CD8-positive, alpha-beta memory T cell (primary cell): ENCODE measurements at places on chromosomes 11 and 22.

- no peaks in the 10 kb centered on the region for H3K4me1 ChIP-seq
- H3K27ac ChIP-seq = no peak overlapping the region
- H3K27me3 ChIP-seq = no peaks in the 10 kb centered on the region
- no peak overlapping the region for H3K4me3 ChIP-seq
- no peaks in the 10 kb centered on the region for H3K36me3 ChIP-seq
Measured at GRCh38 chr11:32905028-32905667, 12.5 kb downstream of the QSER1 start.

DNA sequence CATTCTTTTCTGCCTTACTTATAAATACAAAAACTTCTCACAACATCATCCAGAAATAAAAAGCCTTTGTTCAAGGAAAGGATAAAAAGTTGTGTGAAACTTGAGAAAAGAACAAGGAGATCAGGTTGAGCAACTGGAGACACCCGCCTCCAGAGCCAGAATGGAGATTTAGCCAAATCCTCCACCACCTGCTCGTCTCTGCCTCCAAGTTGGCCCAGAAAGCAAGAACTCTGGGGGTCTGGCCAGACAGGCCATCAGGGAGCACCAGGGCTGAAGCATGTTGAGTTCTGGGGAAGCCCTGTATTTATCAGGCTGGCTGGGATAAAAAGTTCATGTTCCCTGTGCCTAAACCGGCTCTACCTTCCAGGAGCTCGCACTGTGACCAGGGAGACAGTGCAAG, 14.9 kb downstream of the SMCO4 start:
- H3K27me3 ChIP-seq = no peaks in the 10 kb centered on the region
- no peak overlapping the region for H3K4me3 ChIP-seq
- H3K27ac ChIP-seq = no peak overlapping the region

- no peak overlapping the region for H3K4me3 ChIP-seq
- H3K27ac ChIP-seq = no peak overlapping the region
- no peaks in the 10 kb centered on the region for H3K27me3 ChIP-seq
- H3K4me1 ChIP-seq = no peaks in the 10 kb centered on the region
- no peaks in the 10 kb centered on the region for H3K36me3 ChIP-seq
Measured at GRCh38 chr11:70482529-70482917, 84.2 kb downstream of the CTTN start.

- no peaks in the 10 kb centered on the region for H3K27me3 ChIP-seq
- H3K4me1 ChIP-seq = no peaks in the 10 kb centered on the region
- no peak for DNase-seq
- H3K27ac ChIP-seq = no peak overlapping the region
Measured at GRCh38 chr11:15742626-15743519, 613.5 kb downstream of the SOX6 start.

DNA sequence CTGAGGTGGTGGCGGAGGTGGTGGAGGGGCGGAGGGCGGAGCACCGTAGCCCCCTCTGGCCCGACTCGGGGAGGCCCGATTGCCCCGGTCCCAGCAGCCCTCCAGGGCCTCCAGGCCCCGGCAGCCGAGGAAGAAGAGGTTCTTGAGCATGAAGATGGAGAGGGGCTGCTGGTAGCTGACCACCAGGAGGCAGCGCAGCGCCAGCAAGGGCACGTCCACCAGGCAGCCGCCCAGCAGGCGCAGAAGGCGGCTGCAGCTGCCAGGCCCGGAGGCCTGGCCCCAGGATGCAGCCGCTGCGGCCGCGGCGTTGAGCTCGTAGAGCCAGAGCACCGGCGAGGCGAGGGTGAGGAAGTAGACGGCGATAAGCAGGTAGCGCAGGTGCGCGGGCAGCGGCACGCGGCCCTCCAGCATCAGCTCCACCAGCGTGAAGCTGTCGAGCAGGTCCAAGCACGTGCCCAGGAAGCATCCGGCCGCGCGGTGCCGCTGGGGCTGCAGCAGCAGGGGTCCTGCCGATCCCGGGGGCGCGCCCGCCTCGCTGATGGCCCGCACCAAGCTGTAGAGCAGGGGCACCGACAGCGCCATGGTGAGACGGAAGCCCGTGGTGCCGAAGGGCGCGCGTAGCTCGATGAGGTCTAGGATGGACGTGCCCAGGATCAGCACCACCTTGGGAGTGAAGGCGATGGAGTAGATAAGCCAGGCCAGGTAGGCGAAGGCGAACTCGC, 1.5 kb downstream of the TMEM121B start:
- H3K27ac ChIP-seq = no peak overlapping the region
- H3K36me3 ChIP-seq = no peaks in the 10 kb centered on the region
- peaks cover 61% of the 10 kb centered on the region for H3K4me1 ChIP-seq

DNA sequence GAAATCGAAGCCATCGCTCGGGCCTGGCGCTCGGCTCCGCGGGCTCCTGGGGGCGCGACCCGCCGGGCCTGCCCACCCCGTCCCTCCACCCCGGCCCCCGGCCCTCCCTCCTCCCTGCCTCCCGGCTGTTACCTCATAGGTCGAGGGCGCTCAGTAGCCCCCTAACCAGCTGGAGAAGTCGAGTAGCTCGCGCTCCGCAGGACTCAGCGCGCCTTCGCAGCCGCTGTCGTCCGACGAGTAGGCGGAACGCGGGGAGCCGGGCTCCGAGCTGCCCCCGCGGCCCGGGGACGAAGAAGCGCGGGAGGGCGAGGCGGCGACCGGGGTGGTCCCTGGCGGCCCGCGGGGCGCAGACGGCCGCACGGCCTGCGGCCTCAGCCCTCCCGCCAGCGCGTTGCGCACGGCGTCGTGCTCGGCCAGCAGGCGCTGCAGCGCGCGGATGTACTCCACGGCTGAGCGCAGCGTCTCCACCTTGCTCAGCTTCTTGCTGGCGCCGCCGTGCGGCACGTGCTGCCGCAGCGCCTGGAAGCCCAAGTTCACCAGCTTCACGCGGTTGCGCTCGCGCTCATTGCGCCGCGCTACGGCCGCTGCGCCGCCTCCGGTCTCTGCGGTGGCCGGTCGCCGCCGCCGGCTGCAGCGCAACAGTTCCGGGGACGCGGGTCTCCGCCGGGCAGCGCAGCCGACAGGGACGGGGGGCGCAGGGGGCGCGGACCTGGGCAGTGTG, 627 bp downstream of the ASCL2 start:
- peak; percentile 22 for DNase-seq
- no peak overlapping the region for H3K27ac ChIP-seq
- no peak overlapping the region for H3K4me3 ChIP-seq
- H3K27me3 ChIP-seq = peaks cover 4% of the 10 kb centered on the region

DNA sequence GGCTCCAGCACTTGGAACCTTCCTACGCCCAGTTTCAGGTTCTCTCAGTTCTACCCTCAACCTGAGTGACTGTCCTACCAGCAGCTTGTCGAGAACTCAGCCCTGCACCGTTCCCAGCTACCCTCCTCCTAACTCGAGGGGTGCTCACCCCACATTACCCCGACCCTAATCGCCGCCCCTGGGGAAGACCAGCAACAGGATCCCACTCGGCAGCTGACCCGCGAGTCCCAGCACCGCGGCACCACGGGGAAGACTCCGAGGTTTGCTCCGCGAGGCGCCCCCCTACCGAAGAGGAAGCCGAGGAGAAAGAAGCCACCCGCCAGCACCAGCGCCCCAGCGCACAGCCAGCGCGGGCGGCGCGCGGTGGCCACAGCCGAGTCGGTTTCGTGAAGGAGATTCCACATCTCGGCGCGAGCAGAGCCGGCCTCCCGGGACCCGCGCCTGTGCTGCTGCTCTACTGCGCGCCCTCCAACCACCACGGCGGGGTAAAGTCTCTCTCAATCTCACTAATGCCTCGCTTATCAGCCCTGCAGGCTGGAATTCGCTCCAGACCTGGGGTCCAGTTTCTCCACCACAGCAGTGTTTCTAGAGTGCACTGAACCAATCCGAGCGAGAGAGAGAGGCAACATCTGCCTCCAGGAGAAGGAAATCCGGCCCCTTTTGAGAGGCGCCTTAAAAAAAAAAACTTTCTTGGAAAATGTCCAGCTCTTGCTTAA, at the start of gene FOLH1:
FOLH1 (minus strand) TSS at position 597 of the 716 bp plus-strand sequence; CDS start at position 404, 193 bp downstream.
- H3K27me3 ChIP-seq = no peaks in the 10 kb centered on the region
- DNase-seq = no peak
- no peaks in the 10 kb centered on the region for H3K4me1 ChIP-seq
- no peaks in the 10 kb centered on the region for H3K36me3 ChIP-seq
- H3K4me3 ChIP-seq = no peak within 1 kb of the TSS

DNA sequence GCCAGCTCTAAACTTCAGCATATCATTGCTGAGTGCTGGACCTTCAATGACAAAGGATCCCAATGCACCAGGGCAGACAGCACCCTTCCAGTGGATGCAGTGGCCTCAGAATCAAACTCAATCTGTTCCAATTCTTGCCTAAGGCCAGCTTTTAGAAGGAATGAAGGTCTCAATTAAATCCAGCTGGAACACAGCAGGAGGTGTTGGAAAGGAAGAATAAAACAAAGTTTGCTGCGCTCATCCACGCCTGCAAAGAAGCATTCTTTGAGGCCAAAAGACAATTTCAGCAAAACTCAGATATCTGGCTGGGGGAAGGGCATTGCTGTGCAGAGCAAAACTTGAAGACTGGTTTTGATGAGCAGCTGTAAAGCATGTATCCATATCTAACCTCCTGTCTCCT, 120.7 kb downstream of the CCDC81 start:
- H3K36me3 ChIP-seq = no peaks in the 10 kb centered on the region
- no peak overlapping the region for H3K27ac ChIP-seq
- no peaks in the 10 kb centered on the region for H3K4me1 ChIP-seq
- H3K27me3 ChIP-seq = peaks cover 3% of the 10 kb centered on the region

- DNase-seq = no peak
- no peak within 1 kb of the TSS for H3K4me3 ChIP-seq
- H3K27ac ChIP-seq = no peak within 1 kb of the TSS
- H3K27me3 ChIP-seq = no peaks in the 10 kb centered on the region
- H3K36me3 ChIP-seq = no peaks in the 10 kb centered on the region
- H3K4me1 ChIP-seq = no peaks in the 10 kb centered on the region
Measured at GRCh38 chr11:6771926-6772893, at the start of gene OR2AG2. Gene OR2AG2 (minus strand): TSS chr11:6771976. CDS start chr11:6768957, 3,019 bp downstream.
